T-helper 9 cell (primary cell): ENCODE measurements at places on chromosomes 13 and 19.

DNA sequence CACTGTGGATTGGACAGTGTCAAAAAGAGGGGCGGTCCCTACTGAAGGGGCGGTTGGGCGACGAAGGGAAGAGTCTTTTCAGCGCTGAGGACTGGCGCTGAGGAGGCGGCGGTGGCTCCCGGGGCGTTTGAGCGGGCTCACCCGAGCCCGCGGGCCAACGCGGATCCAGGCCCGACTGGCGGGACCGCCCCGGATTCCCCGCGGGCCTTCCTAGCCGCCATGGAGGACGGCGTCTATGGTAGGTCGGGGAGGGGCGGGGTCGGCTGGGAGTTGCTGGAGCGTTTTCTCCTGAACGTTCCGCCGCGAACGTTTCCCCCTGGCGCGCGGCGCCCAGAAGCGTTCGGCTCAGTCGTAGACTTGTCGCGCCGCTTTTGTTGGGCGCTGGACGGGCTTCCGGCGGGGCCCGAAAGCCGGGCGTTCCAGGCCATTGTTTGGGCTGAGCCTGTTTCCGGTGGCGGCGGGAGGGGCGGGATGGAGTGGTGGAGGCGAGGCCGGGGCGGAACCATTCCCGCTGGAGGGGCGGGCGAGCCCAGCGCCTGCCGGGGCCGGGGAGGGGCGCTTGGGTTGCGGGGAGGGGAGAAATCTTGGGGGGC is at the start of gene CYTH2:
TSS of gene CYTH2 (plus strand) at position 81 of the 593 bp plus-strand sequence. CDS start at position 220, 139 bp downstream.
- DNase-seq = peak; percentile 63

GRCh38 chr13:80957019-80957655 is 616.2 kb upstream of the SPRY2 start:
- DNase-seq = no peak

DNA sequence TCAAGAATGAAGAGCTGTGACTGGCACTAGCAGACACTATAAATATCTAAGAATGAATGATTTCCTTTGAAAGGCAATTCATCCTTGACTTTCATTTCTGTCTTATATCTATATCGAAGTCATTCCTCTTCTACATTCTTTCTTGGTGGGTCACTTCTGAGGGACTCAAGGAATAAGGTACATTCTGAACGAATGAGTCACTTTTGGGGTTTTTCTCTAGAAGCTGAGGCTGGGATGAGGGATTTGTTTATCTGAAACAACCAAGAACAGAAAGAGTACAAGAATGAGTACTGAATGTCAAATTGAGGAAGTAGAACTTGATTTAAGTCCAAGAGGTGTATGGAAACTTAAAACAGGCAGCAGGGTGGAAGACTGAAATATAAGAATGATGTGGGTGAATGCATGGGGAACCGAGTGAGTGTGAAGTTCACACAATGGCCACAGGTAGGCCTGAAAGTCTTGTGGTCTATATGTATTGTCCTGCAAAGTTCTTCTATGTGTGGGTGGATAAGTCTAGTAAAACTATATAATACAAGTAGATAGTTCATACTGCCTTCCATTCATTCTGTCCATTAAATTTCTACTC is 343.9 kb downstream of the OXGR1 start:
- DNase-seq = no peak

DNA sequence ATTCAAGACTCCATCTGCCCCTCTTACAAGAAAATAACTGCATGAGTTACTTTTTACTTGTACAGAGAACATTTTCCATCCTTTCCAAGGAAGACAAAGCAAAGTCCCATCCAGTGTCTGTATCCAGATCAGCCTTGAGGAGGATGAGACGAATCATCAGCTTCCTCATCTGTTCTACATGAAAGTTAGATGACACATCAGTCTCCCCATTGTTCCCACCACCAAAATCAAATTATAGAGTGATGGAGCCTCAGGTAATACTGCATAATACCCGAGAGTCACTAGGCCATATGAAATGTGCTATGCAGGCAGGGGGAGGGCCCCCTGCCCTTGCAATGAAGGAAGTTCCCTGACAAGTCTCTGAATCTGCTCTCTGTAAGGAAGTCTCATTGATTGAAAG is 1244.6 kb upstream of the SLC10A2 start:
- DNase-seq = no peak

- no peak for DNase-seq
Observed at GRCh38 chr13:76968041-76968440, 19.7 kb downstream of the ACOD1 start.
